Stimulated activated CD4-positive, alpha-beta T cell treated with anti-CD3 and anti-CD28 coated beads, Interleukin-4, amount 100 ng/mL, for 1 hour (primary cell): ENCODE measurements at places on chromosomes 3 and 15.

- no peak for DNase-seq
Measured at GRCh38 chr3:159902546-159903314, 85.9 kb upstream of the IL12A start.

DNA sequence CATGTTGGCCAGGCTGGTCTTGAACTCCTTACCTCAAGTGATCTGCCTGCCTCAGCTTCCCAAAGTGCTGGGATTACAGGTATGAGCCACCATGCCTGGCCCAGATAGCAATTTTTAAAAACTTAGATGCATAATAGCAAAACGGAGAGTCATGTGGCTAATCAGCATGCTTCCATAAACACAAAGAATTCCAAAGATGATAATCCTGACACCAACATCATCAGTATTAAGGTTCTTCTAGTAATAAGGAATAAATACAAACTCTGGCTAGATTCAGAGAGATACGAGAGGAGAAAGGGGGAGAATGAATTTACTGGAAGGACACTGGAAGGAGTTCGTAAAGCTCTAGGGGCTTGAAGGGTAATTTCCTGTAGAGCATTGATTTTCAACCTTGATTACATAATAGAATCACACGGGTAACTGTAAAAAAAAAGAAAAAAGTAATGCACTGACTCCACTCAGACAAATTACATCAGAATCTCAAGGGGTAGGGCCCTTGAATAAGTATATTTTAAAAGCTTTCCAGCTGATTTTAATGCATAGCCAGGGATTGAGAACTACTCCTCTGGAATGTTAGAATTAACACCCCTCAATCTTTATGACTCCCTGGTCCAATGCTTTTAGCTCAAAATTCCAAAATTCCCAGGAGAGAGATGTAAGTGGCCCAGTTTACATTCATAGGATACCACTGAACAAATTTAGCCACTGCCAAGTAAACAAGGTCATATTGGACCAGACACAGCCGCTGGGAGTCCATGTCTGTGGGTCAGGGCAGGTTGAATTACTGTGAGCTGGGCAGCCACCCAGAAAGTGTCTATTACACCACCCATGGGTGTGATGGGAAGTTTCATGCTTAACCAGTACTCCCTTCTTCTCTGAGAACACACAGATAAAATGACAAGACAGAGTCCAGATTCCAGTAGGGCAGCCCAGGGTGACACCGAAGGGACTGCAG is 243.9 kb downstream of the TBL1XR1 start:
- DNase-seq, result no peak

DNA sequence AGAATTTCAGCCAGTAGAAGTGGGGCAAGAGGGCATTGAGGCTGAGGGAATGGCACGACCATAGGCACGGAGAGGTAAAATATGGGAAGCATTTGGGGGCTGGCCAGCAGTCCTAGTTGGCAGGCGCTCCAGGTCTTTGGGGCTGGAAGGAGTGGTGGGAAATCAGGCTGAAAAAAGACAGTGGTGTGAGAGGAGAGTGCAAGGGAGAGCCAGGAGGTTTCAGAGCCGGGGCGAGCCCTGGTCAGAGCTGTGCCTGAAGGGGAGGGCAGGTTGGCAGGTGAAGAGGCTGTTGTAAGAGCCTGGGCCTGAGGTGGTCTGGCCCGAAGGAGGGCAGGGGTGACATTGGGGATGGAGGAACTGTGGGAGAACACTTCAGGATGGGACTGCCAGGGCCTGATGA is 1.6 kb upstream of the IDH3A start:
- DNase-seq, result no peak

GRCh38 chr3:13716540-13717221 is 163.2 kb downstream of the WNT7A start:
- no peak for DNase-seq

GRCh38 chr15:36501063-36501678 is 78.3 kb upstream of the CDIN1 start:
- DNase-seq, result no peak

DNA sequence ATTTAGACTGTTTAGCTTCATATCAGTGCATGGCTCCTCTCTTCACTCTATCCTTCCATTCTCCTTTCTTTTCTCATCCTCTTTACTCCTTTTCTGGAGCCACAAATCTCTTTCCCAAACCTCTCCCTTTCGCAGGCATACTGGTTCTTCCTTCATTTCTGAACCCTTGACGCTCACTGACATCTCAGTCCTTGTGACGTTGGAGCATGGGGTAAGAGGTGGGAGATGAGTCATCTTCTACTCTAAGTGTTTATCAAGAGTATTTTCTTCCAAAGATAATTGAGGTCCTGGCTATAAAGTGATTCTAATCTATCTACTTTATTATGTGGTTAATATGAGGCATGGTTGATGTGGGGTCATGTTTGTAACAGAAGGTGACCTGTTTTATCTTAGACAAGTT is 414.2 kb downstream of the AGBL1 start:
- no peak for DNase-seq

- DNase-seq, result no peak
Measured at GRCh38 chr15:98838387-98839259, 169.0 kb downstream of the PGPEP1L start.
